GM19239 (cell line): ENCODE measurements at places on chromosomes 7 and 10.

DNA sequence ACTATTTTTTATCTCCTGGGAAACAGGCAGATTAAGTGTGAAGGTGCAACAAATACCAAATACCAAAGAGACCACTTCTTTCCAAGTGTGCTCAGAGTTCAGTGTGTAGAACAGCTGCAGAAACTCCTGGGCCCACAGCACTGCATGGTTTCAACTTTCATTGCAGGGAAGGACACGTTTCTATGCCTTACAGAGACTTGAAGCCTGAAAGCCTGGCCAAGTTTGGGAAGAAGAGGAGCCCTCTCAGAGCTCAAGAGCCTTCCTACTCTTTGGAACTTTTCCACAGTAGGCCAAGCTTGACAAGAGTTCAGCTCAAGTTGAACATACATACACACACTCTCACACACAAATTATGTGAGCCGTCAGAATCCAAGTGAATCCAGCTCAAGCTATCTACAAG is 2.5 kb downstream of the HOXA4 start:
- no peak for DNase-seq

GRCh38 chr10:117945651-117946050 is 101.1 kb downstream of the RAB11FIP2 start:
- DNase-seq, result no peak

- DNase-seq, result no peak
Observed at GRCh38 chr10:19654576-19654975, 161.7 kb upstream of the PLXDC2 start.

GRCh38 chr10:113386005-113386404 is 166.8 kb upstream of the HABP2 start:
- no peak for DNase-seq

GRCh38 chr7:128352153-128352537 is 8.4 kb upstream of the RBM28 start:
- DNase-seq, result no peak

GRCh38 chr7:80288175-80289122 is 153.8 kb downstream of the GNAI1 start:
- no peak for DNase-seq

DNA sequence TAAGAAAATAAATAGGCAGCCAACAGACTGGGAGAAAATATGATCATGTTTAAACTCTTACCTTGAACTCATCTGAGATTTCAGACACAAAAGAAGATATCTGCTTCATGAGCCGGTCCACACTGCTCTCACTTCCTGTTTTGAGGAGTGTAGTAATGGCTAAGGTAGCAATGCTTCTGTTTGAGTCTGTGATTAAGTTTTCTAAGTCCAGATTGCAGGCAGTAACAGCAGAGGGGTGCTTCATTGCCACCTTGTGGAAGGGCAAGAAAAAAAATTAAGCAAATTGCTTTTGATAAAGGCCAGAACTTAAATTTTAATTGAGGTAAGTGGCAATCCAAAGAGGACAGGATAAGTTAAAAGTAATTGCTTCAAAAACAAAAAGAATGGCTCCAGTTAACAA is 69.1 kb downstream of the MEST start:
- peak; percentile 36 for DNase-seq

GRCh38 chr7:140074780-140075179 is 12.0 kb upstream of the PARP12 start:
- no peak for DNase-seq

DNA sequence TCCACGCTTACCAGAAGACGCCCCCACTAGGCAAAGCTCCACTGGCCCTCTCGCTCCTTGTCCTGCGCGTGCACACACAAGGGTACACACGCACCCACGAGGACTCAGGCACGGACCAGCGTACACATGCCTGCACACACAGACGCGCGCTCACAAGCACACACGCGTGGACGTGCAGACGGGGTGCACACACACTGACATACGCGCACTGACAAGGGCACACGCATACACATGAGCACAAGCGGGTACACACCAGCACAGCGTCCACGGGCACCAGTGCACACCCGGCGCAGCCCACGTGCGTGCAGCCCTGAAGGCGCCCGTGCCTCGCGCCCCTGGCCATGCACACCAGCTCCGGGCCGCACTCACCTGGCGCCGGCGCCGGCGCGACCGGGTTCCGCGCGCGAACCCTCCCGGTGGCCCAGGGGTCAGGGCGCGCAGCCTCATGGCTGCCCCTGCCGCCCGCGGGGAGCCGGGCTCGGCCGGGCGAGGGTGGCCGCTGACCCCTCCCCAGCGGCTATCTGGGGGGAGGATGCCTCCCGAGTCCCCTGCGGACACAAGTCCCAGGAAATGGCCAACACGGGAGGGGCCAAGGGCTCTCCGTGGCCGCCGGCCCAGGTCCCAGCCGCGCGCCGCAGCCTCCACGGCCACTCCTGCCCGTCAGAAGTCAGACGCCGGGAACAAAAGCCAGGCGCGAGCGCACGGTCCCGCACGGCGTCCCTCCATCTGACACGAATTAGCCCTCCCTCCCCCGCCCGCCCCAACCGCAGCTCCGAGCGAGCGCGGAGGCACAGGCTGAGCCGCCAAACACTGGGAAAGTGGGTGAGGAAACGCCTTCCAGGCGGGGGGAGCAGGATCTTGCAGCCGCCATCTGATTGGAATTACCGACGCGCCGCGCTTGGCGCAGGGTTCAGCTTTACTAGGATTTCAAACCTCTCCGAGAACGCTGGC is 45.0 kb downstream of the TNS3 start:
- no peak for DNase-seq

- DNase-seq, result no peak
Observed at GRCh38 chr10:33336582-33337325, 2.3 kb upstream of the NRP1 start.

DNA sequence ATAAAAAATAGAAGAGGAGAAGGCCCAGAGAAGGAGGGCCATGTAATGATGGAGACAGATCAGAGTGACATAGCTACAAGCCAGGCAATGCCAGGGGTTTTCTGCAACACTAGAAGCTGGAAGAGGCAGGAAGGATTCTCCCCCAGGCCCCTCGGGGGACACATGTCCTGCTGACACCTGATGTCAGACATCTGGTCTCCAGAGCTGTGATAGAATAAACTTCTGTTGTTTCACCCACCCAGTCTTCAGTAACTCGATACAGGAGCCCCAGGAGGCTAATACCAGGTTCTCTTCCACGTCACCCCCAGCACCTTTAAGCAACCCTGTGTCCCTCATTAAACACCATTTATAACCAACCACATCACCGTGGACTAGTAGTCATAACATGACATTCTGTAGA is 94.9 kb downstream of the TMEM130 start:
- DNase-seq, result no peak

DNA sequence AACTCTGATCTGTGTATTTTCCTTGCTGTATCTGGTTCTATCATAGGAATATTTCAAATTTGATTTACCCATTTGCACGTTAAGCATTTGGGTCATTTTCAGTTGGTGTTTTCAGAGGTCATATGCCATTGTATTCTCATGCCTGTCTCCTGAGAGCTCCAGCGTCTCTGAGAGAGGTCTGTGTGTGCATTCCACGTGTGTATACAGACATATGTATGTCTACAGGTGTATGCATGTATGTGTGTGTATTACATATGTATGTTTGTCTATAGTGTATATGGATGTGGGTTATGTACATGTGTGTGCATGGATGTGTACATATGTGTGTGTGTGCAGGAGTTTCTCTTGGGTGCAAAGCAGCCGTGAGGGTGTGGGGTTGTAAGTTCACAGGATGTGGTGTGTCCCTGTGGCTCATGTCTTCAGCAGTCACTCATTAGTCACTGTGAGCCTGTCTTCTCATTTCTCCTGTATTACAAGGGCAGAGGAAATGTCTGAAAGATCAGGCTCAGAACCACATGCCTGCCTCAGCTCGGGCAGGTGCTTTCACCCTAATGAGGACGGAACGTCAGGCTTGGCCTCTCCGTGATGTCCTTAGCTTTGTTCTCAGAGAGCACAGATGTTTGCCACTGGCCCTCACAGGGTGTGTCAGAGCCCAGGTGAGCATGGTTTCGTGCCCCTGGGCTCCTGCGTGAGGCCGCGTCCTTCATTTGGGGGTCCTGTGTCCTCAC is 101.6 kb downstream of the NKX6-2 start:
- DNase-seq, result peak; percentile 63

DNA sequence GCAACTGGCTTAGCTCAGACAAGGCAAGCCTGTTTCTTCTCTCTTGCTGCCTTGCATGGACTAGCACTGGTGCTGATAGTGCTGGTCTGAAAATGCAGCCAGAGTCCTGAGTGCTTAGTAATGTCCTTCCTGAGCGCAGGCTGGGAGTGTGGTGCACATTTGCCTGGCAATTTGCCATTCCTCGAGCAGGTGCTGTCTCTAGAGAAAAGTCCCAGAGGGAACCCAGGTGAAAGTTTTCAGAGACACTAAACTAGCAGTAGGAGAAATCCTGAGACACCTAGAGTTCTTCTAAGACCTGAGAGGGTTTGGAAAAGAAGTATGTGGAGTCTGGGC is 1.9 kb downstream of the SFTPD start:
- no peak for DNase-seq

DNA sequence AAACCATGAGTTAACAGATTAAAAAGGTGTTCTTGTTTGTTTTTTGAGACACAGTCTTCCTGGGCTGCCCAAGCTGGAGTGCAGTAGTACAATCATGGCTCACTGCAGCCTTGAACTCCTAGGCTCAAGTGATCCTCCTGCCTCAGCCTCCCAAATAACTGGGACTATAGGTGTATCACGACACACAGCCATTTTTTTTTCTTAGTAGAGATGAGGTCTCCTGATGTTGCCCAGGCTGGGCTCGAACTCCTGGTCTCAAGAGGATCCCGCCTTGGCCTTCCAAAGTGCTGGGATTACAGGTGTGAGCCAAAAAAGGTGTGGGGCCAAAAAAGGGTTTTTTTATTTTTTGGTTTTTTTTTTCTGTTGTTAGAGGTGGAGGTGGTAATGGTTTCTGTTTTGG is 29.3 kb downstream of the KMT2C start:
- DNase-seq, result no peak

DNA sequence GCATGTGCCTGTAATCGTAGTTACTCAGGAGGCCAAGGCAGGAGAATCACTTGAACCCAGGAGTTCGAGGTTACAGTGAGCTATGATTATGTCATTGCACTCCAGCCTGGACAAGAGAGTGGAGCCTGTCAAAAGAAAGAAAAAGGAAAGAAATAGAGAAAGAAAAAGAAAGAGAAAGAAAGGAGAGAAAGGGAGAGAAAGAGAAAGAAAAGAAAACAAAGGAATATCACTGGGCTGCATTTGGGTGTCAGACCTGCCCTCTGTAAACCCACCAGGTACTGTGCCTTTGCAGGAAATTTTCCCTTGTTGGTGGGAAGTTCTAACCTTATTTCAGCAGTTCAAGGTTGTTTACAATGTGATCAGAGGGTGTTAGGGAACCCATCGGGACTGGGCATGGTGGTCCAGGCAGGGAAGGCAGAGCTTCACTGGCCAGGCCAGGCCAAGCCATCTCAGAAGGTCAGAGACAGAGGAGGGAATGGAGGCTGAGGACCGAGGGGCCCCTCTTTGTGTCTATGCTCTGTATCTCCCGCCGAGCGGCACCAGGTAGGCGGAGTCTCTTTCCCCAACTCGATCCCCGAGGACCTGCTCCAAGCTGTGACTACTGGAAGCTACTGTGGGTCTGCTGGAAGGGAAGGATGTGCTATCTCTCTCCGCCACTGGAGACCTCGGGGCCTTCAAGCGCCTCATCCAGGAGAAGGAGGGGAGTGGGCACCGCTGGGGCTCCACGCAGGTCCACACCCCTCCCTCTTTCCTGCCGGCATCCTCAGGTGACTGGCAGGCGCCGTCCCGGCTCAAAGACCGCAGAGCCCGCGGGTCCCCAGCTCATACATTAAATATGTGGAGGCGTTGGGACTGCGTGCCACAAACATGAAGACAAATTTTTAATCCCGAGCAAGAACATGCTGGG is 15.2 kb upstream of the KAZALD1 start:
- DNase-seq, result no peak

- DNase-seq, result no peak
Observed at GRCh38 chr7:44530990-44531389, 10.1 kb downstream of the NPC1L1 start.

DNA sequence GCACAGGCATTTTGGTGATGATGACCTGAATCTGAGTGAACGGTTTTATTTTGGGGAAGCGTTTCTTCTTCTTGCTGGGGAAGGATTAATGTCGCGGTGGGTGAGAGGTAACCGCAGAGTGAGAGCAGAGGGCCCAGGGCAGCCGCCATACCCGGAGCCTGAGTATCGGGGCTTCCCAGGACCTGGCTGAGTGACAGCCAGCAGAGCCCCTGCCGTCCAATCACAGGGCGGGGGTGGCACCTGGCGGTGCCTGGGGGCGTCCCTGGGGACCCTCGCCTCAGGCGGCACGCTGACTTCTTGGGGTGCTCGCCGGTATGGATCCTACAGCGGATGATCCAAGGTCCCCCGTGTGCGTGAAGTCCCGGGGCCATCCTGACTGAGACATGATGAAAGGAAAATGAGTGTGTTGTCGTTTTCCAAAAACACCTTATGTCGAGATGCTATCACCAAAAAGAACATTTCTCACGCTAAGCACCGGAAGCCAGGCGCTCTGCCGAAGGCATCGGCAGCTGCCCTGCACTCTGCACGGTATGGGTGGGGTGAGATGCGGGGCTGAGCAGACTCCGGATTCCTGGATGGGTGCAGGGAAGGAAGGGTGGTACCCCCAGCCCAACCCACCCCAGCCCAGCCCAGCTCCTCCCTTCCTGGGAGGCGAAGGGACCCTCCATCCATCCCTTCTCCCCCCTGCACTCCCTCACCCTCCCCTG is 227.9 kb upstream of the SHH start:
- no peak for DNase-seq

- no peak for DNase-seq
Observed at GRCh38 chr10:21076381-21076780, 179.3 kb upstream of the NEBL start.

GRCh38 chr10:29731760-29732159 is 97.0 kb upstream of the SVIL start:
- DNase-seq, result no peak

DNA sequence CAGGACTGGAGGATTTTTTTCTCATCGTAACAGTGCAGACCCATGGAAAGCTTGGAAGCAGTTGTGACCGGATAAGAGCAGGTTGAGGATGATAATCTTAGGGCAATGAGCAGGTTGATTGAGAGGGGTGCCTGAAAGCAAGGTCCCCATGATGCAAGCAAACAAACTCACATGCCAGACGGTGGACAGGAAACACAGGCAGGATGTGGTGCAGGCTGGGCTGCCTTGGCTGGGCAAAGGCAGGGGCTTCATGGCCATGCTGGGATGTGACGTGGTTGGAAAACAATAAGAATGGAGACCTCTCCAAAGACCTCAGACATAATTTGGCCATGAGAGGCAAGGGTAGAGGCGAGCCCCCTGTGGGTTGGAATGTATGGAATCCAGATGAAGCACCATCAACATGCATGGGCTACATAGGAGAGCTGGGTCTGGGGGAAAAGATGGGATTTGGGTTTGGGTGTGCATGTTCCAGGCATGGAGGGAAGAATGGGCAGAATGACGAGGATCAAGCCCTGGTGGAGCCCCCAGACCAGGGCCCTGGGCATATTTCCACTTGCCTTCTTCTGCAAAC is 58.3 kb downstream of the IKZF1 start:
- no peak for DNase-seq

GRCh38 chr7:96887426-96887825 is 117.9 kb upstream of the DLX6 start:
- DNase-seq, result no peak

GRCh38 chr7:147804032-147804431 is 786.5 kb upstream of the C7orf33 start:
- no peak for DNase-seq

- DNase-seq, result no peak
Observed at GRCh38 chr10:44056206-44056605, 328.7 kb downstream of the CXCL12 start.
